ENCODE measurements at places on chromosomes 13 and 19.

DNA sequence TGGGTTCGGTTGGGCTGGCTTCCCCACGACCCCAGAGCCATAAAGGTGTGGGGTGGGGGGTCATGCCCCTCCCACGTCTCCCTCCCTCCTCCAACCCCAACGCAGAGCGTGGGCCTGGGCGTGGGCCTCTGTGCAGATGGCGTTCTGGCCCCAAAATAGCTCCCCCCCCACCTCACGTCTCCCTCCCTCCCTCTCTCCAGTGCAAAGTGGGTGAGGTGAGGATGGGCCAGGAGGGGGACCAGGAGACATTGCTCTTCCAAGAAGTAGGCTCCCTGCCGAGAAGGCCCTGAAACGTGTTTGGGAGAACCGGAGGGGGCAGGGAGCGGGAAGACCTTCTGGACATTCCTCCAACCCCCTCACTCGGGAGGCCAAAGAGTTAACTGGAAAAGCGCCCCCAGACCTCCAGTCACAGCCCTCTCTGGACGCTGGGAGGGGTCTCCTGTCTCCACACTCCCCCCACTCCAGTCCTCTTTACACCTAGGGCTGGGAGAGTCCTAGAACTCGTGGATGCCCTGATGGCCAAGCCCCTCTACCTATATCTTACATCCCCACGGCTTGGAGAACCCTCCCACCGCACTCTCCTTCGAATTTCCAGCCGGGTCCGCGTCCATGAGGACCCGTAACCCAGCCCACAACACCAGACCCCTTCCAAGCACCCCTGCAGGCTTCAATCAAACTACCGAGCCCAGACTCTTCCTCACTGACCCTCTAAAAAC, 855 bp downstream of the UNC13A start:
- no peak for DNase-seq

GRCh38 chr19:46378268-46378667, 31.4 kb downstream of the PPP5C start:
- DNase-seq = no peak

- no peak for DNase-seq
Measured at GRCh38 chr19:44682807-44683206, 11.5 kb downstream of the CEACAM19 start.

- DNase-seq = peak; percentile 61
Measured at GRCh38 chr19:2333027-2333806, 4.7 kb downstream of the SPPL2B start.

DNA sequence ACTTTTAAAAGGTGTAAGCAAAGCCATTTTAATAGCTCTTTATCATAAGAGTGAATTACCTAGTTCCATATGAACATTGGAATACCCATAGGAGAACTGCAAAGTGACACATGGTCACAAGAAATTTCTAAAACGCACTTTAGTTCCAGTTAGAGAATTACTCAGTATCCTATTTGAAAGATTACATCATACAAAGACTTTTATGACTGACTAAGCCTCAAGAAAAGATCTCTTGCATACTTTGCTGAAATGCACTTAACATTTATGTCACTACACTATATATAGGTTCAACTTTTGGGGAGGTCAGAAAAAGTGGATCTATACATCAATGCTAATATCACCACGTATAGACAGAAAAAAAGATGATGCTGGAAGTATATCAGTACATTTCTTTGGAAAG, 7.1 kb downstream of the PCDH9 start:
- DNase-seq = no peak

GRCh38 chr19:13764821-13765394, 586 bp downstream of the MRI1 start:
- peak; percentile 57 for DNase-seq

DNA sequence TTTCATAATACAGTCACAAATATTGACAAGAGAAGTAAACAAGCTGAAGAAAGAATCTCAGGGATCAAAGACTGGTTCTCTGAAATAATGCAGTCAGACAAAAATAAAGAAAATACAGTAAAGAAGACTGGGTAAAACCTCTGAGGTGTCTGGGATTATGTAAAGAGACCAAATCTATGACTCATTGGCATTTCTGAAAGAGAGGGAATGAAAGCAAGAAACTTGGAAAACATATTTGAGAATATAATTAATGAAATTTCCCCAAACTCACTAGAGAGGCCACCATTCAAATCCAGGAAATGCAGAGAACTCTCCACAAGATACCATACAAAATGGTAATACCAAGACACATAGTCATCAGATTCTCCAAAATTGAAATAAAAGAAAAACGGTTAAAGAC, 53.0 kb upstream of the GPC6 start:
- no peak for DNase-seq

DNA sequence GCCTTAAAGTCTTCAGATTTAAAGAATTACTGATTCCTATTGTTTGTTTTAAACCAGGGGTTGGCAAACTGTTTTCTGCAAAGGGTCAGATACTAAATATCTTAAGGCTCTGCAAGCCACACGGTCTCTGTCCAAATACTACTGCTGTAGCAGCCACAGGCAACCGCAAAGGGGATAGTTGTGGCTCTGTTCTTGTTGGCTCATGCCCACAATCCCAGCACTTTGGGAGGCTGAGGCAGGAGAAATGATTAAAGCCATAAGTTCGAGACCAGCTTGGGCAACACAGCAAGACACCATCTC, 22.4 kb downstream of the RANBP3 start:
- no peak for DNase-seq

DNA sequence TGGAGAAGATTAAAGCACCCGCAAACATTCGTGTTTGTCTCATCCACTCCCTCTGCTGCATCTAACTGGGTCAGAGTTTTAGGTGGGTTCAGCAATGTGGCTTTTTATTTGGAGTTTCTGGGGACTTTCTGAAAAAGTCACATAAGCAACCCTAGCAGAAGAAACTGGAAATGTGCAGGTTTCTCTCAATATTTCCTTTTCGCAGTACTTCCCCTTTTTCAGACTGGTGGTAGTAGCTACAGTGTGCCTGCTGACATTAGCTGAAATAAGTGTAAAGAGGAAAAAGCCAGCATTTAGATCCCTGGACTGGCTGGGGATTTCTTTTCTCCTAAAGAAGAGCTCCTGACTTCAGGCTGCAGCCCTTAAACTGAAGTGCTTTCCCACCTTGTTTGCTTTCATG, 15.9 kb upstream of the OLFM4 start:
- no peak for DNase-seq

DNA sequence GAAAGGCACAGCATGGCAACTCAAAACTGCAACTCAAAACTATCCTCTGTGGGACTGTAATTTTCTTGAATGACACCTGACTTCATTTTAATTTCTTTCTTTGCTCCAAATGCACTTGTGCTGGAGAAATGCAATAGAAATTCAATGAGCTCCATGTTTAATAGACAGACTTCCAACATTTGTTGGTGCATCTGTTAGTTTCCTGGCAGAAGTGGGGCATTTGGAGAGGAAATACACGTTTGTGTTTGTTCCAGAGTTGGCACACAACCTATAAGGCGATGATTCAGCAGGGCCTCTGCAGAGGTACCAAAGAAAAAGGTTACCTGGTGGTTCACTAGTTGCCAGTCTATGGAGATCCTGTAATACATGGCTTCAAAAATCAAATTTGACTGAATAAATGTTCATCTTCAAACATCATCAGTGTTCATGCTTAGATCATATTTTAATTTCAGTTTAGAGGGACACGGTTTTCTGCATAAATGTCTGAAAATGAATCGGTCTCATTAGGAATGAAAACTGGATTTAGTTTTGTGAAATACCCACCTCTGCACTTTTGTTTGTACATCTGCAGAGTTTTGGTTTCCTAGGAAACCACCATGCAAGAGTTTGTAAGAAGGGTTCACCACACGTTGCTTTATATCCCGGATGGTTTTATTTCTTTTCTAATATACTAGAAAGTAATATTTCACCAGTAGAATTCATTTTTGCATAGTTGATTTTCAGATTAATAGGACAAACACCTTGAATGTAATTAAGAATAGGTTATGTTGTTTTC, 21.8 kb upstream of the OBI1 start:
- DNase-seq = no peak

DNA sequence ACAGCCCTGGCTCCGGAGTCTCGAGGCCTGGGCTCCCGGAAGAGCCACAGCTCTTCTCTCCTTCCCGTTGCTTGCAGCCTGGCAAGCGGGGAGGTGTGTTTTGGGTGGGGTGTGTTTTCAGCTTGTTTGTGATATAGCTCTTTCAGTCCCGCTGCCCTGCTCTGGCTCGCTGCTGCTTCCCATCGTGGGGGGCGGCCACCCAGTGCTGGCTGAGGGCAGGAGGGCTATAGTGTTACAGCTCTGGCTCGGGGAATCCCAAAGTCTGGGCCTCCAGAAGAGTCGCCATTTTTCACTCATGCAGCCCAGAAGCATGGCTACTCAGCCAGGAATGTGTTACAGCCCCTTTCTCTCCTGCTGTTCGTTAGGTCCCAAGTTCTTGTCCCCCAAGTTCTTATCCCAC, 2.2 kb upstream of the ZNF256 start:
- DNase-seq = no peak

DNA sequence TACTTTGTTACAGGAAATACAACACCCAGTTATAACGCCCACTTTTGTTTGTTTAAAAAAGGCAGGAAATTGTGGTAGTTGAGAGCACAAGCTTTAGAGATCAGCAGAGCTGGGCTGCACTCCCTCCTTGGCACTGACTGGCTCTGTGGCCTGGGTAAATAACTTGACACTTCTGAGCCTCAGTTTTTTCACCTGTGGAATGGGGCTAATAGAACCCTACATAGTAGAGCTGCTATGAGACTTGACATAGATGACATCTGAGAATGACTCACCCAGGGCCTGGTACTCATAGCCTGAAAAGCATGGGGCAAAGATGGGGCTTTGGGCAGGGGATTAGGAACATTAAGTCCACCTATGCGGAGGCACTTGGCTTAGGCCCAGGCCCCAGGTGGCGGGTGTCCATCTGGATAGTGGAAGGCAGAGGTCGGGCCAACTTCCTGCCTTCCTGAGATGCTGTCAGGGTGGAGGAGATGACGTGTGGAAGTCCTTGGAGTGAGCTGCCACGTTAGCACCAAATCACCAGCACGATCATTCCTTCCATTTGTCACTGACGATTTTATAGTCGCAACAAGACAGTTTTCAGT, 159.1 kb downstream of the KATNAL1 start:
- DNase-seq = no peak

DNA sequence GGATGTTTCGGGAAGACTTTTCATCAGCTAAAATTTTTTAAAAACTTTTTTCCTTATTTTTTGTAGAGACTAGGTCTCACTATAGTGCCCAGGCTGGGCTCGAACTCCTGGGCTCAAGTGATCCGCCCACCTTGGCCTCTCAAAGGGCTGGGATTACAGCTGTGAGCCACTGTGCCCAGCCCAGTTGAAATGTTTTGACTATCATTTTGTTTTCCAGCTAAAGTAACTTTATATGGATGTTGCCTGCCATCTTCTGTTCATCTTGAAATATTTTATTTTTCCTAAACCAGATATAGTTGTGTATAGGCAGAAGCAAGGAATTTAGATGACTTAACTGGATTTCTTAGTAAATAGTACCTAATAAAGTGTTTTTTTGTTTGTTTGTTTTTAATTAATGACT, 7.0 kb downstream of the CAB39L start:
- DNase-seq = no peak

- DNase-seq = no peak
Measured at GRCh38 chr13:33264620-33264978, 21.0 kb downstream of the STARD13 start.

GRCh38 chr19:28532765-28533341, 680.1 kb downstream of the UQCRFS1 start:
- DNase-seq = no peak

GRCh38 chr13:97250560-97250959, 28.4 kb downstream of the MBNL2 start:
- DNase-seq = no peak

GRCh38 chr13:87376081-87376480, 295.1 kb upstream of the SLITRK5 start:
- no peak for DNase-seq

- DNase-seq = no peak
Measured at GRCh38 chr19:1155352-1156304, 18.4 kb downstream of the SBNO2 start.

GRCh38 chr19:12163826-12164225, 930 bp downstream of the ZNF136 start:
- no peak for DNase-seq

GRCh38 chr19:46856062-46857022, 4.5 kb upstream of the ARHGAP35 start:
- DNase-seq = peak; percentile 81

- DNase-seq = no peak
Measured at GRCh38 chr13:59408738-59409137, 755.0 kb downstream of the DIAPH3 start.

DNA sequence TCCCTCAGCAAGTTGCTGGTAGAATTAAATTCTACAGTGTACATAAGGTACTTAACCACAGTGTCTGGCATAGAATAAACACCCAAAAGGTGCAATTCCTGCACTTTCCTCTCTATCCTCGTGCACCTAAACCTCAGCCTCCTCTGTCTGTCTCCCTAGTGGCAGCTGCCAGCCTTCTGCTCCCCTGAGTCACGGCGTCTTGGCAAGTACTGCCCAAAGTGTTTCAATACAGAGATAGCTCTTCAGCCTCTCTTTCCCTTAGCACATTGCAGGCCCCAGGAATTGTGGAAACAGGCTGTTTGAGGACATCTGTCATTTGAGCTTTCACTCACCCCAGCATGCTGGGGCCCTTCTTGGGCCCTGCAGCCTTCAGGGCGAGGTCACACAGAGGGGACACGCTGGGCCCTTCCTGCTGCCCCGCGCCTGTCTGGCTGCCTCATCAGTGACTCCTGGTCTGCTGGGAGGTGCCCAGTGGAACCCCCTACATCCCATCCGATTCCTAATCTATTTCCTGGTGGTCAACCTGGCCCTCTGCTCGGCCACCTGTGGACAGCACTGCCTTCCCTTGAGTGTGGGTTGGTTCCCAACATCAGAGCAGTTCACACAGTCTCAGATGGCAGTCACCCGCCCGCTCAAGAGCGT, 19.3 kb downstream of the COL4A2 start:
- DNase-seq = no peak

DNA sequence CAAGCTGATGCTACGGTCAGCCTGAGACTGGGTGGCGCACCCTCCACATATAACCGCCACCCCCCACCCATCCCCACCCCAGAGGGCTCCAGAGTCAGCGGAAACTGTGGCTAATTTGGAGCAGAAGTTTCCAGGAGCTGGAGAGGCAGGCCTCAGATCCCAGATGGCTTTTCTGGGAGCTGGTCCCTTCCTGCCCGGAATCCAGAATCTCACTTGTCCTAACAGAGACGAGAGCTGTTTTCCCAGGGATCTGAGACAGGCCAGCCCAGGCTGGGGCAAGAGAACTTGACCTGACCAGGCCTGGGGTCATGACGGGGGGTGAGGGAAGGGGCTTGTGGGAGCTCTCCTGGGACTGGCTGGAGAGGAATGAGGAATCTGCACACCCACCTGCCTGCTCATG, 6.5 kb downstream of the EPHX3 start:
- no peak for DNase-seq

DNA sequence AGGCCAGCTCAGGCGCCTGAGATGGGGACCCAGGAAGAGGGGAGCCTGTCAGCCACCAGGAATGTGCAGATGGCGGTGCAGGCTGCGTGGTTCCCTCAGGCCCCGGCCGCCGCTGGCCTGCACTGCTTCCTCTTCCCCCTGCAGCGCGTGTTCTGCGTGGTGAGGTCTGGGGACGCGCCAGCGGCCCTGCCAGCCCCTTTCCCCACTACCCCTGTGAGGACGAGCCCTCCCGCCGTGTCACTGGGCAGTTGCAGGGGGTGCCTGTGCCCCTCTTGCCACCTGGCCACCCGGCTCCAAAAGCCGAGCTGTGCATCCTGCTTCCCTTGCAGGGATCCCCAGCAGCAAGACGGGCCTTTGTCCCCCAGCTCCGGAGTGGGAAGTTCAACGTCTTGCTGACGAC, 58.4 kb downstream of the SMARCA4 start:
- DNase-seq = no peak
